ENCODE measurements at places on chromosomes 7 and 10.

DNA sequence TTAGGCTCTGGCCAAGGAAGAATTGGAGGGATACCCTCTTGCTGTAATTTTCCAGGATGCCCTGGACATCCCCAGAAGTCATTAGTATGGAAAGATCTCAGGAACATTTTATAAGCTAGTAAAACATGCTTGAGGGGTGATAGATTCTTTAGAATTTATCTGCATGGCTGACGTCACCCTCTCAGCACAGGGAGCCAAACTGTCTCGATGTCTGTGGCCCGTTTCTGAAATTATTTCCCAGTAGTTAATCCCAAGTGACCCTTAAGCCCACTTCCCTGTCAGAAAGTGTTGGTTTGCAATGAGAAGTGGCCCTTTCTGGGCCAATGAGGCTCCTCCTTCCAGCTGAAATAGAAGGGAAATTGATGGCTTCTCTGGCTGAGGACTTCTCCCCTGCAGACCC lies 184.5 kb upstream of the BMPER start:
- no peak for DNase-seq

- no peak for DNase-seq
Observed at GRCh38 chr7:98687111-98687751, 70.1 kb downstream of the NPTX2 start.

DNA sequence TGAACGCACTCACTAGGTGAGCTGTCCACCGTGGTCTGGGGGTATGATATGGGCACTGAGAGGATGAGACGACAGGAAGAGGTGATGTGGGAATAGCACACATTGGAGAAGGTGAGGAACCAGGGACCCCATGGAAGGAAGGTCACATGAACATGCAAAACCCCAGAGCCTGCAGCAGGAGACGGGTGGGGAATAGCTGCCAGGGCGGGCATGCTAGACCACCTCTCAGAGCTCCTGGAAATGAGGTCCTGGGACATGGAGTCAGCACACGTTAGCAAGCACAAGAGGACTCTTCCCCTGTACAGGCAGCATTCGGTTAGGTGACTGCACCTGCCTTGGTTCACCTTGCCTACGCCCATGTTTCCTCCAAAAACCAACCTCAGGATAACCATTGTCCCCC lies 8.1 kb downstream of the FAM131B start:
- DNase-seq: no peak

DNA sequence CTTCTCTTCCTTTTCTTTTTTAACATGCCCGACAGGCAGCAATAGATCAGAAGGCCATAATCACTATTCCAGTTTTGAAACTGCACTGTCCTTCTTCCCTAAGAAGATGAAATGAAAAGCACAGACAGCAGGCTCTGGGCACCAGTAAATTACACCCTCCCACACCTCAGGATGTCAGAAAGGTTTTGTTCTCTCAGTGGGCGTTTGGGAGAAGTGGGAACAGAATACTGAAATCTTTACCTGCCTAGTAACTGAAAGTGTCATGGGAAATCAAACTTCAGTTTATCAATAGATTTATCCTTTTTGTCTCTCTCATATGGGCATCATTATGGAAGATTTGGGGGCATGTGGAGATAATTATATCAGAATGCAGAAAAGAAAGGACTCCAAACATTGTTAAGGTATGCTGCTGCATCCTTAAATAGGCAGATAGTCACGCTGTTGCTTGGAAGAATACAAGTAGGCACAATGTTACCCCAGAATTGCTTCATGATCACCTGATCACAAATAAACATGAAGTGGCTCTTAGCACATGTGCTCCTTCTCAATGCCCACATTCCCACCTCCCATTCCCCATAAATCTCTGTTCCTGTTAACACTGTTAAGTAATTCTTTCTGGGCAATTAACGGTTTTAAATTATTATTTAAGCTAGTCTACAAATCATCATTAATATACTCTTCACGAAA lies 113.3 kb downstream of the DOCK4 start:
- DNase-seq: no peak

- no peak for DNase-seq
Observed at GRCh38 chr10:110820321-110820814, 51.4 kb upstream of the PDCD4 start.

GRCh38 chr10:61943674-61944378 lies 42.3 kb downstream of the ARID5B start:
- no peak for DNase-seq

DNA sequence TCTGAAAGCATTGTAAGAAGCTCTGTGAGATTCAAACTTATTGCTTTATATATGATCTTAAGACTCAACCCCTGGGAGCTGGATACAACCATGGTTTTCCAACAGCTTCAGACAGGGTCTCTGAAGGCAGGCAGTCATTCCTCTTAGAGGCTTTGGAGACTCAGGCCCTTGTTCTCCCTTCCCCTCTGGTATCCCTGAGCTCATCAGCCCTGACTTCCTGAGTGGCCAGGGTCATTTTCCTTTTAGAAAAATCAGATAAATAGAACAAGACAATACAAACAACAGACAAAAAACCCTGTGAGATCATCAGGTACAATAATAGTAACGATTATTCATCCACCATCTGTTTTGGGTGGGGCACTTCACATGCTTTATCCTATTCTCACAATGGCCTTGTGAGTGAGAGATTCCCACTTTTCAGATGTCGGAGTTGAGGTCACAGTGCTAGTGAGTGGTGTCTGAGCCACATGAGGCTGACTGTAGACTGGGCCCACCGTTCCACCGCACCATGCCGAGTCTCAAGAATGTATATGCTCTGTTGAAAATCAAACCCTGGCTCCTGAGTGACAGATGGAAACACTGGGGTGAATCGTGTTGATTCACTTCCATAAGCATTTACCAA lies 144.2 kb downstream of the CXCL12 start:
- no peak for DNase-seq

GRCh38 chr10:5719546-5719945 lies 34.9 kb downstream of the TASOR2 start:
- no peak for DNase-seq

GRCh38 chr7:44402401-44403060 lies 77.1 kb upstream of the CAMK2B start:
- no peak for DNase-seq

- DNase-seq: no peak
Observed at GRCh38 chr10:101781984-101782810, 1.0 kb downstream of the NPM3 start.

- DNase-seq: no peak
Observed at GRCh38 chr10:26821699-26822570, 38.8 kb downstream of the ABI1 start.

- no peak for DNase-seq
Observed at GRCh38 chr7:151877911-151878835, 1.3 kb upstream of the PRKAG2 start.

- no peak for DNase-seq
Observed at GRCh38 chr7:69260023-69260422, 338.3 kb upstream of the AUTS2 start.

DNA sequence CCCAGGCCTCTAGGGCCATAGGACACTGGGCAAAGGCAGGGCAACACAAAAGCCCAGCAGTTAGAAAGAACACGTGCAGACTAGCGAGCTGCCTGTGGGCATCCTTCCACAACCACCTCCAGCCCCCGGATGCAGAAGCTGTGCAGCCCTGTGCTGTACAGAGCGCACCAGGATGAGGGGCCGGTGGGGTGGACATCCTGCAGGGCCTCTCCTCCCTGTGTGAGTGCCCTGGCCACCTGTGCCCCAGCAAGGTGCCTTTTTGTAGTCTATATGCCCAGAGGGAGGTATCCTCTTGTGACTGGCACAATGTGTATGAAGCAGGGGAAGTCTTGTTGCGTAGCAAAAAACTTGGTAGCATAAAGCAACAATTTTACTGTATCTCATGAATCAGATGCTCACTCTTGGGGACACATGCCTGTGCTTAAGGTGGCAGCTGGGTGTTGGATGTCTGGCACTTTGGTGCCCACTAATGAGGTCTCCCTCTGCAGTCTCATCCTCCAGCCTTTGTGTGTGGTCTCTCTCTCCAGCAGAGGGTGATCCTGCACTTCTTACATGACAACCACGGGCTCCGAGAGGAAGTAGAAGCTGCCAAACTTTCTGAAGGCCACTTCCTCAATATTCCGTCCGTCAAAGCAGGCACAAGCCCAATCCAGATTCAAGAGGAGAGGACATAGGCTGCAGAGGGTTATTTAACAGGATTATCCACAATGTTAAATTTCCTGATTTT lies 8.7 kb downstream of the NCAPG2 start:
- DNase-seq: no peak

GRCh38 chr7:30222515-30223215 lies 61.7 kb upstream of the ZNRF2 start:
- no peak for DNase-seq

- no peak for DNase-seq
Observed at GRCh38 chr7:17168416-17168815, 130.0 kb upstream of the AHR start.

DNA sequence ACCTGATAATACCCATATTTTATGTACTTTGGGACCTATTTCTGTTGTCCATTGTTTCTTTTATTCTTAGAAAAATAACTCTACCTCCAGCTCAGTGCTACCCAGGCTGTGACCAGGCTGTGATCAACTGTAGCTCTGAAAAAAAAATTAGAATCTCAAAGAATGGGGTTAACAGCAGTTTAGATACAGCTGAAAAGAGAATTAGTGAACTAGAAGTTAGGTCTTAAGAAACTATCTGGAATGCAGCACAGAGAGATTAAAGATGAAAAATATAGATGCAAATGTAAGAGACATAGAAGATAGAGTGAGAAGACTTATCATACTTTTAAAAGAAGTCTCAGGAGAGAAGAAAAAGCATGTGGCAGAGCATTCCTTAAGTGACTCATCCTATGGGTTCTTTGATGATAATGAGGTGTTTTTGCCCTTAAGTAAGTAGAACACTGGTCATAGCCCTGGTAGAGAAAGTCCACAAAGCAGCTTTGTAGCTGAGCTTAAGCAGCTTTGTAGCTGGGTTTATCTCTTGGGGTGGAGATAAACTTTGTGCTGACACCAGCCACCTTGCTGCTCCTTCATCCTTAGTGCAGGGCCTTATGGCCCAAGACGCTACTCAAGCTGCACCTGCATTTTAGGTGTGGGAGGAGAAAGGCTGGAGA lies 27.3 kb upstream of the SFRP5 start:
- no peak for DNase-seq

DNA sequence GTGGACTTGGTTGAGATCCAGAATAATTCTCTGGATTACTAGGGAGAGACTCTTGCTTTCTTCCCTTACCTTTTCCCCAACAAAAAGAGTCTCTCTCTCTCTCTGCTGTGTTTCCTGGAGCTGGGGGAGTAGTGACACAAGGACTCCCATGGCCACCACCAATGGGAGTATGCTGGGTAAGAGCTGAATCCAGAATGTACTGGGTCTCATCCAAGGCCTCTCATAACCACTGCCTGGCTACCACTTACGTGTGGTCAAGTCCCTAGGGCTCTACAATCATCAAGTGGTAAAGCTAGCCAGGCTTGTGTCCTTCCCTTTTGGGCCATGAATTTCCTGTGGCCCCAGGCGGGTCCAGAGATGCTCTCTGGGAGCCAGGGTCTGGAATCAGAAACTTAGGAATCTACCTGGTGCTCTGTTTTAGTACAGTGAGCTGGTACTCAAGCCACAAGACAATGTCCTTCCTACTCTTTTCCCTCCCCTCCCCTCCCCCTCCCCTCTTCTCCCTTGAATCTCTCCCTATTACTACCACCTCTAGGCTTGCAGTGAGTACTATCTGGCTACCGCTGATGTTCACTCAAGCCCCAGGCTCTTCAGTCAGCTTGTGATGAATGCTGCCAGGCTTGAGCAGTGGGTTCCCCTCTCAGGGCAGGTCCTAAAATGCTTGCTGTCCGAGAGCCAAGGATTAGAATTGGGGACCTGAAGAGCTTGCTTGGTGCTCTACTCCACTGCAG lies 196.6 kb downstream of the BBS9 start:
- no peak for DNase-seq

DNA sequence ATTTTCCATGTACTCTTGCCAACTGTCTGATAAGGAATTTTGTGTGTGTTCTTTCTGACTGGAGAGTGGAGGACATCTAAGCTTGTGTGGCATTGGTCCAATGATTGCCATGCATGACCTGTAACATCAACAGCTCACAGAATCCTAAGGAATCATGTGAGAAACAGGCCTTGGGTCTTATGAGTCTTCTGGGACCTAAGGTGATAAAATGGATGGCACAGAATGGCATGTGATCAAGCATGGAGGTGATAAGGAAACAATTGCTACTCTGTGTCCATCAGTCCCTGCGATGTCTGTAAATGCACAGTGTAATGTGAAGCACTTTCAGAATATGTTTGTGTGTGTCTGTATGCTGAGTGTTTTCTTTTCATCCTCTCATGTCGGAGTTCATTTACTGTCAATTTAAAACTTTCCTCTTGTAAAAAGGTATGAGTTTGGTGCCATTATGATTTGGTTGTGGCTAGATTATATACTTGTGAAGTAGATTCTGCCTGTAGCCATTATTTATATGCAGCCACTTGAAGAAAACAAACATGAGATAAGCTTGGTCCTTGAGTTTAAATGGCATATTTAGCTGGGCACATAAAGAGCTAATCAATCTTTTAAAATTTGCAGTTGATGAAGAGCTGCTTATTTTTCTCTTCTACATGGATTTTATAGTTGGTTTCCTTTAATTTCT lies 127.5 kb downstream of the VPS50 start:
- DNase-seq: no peak

DNA sequence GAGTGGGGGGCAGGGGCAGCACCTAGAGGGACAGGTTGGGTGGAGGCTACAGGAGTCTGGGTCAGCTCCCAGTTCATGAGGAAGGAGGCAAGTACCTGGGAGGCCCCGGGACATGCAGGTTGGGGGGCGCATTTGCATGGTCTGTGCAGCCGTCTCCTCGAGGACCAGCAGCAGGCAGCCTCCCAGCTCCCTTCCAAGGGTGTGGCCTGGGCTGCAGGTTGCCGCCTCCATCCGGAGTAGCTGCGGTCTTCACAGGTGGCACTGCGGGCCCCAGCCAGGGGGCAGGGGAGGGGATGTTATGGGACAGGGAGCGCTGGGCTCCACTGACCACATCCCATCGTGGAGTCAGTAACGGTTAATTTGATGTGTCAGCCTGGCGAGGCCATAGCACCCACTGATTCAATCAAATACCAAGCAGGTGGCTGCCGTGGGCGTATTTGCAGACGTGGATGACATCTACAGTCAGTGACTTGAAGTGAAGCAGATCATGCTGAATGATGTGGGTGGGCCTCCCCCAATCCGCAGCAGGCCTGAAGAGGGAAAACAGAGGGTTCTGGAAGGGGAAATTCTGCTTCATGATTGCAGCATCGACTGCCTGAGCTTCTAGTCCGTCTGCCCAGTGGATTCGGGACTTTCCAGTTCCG lies 81.6 kb downstream of the PRKAG2 start:
- no peak for DNase-seq

- DNase-seq: no peak
Observed at GRCh38 chr10:30834651-30835050, 197.0 kb downstream of the ZNF438 start.

- DNase-seq: no peak
Observed at GRCh38 chr7:132417103-132417906, 159.0 kb downstream of the PLXNA4 start.

DNA sequence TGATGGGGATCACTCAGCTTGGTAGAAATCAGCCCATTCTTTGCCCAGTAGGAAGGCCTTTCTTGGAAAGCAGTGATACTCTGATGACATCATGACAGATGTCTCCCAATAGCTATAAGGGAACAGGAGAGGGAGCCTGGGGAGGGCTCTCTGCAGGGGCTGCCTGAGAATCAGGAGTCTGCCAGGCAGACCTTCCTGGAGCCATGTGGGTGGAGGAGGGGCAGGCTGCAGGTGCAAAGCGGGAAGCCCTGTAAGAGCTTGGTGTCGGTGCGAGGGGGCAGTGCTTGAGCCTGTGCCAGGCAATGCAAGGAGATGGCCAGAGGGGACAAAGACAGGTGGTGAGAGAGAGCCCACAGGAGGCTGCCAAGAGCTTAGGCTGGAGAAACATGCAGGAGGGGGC lies 5.0 kb upstream of the TNS3 start:
- DNase-seq: no peak
